Cardiac fibroblast (primary cell): ENCODE measurements at places on chromosomes 2 and 18.
A peak's percentile ranks its signal among the peaks of the same experiment; 100 is the strongest.

DNA sequence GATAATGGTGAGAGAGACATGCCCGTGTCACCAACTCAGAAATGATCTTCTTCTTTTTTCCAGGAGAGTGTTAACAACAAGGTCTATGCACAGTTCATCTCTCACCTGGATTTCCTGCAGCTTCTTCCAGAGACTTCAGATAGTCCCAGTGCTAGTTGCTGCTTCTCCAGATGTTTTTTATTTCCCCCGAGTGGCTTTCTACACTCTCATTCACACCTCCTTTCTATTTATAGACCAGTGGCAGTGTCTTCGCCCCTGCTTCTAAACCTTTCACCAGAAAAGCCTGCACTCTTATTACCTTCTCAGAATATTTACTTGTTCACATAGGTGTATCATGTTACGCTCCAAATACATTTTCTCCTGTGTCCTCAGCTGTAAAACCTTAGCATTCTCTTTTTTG lies 558.8 kb upstream of the CHAC2 start:
- no peak for DNase-seq

DNA sequence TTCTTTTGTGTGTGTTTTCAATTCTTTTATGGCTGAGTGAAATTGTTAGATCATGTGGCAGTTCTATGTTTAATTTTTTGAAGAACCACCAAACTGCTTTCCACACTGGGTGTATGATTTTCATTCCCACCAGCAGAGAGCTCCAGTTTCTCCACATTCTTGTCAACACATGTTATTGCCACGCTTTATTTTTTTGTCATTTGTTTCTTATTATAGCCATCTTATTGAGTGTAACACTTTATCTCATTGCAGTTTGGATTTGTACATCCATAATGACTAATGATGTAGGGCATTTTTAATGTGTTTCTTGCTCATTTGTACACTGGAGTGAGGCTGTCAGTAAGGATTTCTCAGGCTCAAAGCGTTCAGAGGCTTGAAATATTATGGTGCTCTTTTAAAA lies 184.2 kb downstream of the PIEZO2 start:
- DNase-seq = peak; percentile 58

- DNase-seq = no peak
Measured at GRCh38 chr2:232543928-232544631, 4.6 kb downstream of the CHRNG start.

DNA sequence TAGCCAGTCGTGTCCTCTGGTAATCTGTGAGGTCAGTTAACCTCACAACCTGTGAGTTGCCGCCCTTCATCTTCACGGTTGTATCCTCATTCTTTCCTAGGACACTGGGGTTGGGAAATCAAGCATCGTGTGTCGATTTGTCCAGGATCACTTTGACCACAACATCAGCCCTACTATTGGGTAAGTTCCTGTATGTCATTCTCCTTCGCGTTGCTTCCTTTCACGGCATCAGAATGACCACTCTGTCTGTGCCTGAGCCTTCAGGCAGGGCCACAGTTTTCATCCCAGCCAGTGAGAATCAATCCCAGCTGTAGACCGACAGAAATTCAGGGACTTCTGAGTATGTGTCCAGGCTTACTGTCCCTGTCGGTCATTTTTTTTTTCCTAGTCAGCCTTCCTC lies 67.1 kb downstream of the RAB31 start:
- no peak for DNase-seq

DNA sequence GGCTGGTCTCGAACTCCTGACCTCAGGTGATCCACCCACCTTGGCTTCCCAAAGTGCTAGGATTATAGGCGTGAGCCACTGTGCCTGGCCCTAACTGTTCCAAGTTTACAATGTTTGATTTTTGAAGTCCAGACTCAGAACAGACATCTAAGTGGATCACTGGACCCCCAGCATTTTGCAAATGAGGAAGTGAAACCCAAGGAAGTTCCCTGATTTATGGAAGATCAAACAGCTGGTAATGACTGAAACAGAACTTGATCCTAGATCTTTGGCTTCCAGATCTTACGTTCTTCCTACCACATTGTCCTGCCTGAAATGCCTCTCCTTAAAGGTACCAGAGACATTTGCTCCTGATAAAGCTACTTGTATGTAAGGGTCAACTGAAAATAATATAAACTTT lies 58.3 kb upstream of the NCOA1 start:
- no peak for DNase-seq

GRCh38 chr2:158497486-158497885 lies 40.7 kb downstream of the PKP4 start:
- no peak for DNase-seq

DNA sequence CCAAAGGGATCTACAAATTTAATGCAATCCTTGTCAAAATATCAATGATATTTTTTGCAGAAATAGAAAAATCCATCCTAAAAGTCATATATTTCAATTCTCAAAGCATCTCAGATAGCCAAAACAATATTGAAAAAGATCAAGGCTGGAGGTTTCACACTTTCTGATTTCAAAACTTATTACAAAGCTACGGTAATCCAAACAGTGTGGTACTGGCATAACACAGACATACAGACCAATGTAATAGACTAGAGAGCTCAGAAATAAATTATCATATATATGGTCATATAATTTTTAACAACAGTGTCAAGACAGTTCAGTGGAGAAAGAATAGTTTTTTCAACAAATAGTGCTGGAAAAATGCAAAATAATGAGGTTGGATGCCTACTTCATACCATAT lies 40.3 kb upstream of the PROKR1 start:
- no peak for DNase-seq

DNA sequence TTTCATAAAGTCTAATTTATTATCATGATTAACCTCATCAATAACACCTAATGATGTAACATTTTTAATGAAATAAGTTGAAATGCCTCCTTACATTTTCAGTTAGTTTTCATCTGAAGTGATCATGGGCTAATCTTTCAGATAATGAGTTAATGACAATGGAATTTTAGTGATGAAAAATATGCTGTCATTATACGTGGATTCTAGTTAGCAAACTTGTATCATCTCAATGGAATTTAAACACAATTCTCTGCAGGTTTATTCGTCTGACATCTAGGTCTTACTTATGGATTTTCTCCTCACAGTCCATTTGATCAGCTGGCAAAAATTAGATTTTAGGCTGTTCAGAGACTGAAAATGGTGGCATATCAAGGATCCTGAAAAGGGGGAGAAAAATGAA lies 885.0 kb downstream of the SLC4A3 start:
- DNase-seq = peak; percentile 39

DNA sequence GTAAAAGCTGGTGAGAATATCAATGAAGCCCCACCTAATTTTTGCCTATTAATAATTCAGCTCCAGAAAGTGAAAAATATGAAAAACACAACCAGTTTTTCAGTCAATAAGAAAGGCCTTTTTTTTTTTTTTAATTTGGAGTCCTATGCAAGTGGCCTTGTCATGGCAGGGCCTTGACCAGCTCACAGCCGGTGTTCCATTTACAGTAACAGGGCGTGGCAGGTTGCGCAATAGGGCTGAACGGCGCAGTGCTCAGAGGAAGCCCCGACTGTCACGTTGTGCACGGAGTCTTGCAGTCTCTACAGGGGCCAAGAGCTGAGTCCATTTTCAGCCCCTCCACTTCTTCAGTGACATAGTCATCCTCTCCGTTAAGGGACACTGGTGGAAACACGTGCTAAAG lies 184.1 kb upstream of the FN1 start:
- no peak for DNase-seq

DNA sequence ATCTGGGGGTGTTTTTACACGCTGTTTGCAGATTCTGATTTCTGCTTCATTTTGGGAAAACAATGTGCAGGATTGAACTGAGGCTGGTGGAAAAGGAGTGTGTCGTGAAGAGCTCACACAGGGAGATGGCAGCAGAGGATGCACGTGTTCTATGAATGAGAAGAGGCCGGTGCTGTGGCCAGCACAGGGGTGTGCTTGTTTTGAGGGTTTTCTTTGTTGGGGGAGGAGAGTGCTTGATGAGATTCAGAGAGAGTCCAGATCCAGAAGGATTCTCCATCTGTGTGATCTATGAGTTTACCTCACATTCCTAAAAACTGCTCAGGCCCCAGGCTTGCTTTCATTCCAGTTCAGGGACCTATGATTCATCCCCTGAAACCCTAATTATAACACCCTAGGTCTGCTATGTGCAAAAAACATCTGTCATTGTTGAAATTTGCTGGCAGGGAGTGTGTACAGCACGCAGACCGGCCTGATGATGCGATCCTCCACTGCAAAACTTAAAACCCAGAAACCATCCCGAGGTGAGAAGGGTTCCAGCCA lies 12.1 kb downstream of the TGFA start:
- DNase-seq = no peak

DNA sequence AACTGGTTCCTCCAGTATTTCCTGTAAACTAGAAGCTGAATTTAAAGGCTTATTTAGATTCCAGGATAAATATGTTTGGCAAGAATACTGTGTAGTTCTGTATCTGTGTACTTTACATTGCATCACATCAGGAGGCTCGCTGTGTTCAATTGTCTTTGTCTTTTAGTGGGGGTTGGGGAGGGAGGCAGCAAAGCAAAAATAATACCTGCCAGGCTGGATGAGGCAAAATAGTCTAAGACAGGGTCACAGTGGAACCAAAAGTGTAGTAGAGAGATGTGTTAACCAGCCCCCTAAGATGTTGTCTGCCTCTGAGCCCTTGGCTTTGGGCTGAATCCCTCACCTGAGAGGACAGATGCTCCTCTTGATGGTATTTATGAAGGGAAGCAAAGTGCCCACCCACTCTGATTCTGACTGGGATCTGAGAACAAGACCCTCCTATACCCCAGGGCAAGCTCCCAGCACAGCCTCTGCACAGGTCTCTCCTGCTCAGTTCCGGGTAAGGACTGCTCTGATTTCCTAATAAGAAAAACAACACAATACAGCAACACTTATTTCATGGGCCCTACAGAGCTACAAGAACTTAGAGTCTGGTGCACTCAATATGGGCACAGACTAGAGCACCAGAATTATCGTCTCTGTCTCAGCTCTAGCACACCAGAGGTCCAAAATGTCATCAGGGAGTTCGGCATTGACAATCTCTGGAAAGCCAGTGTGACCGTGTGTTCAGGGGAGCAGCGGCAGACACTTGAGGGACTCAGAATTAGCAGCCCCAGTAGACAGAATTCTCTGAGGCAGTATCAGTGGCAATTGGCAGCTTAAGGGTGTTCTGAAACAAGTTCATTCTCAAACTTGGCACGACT lies 7.2 kb upstream of the AFTPH start:
- no peak for DNase-seq

- no peak for DNase-seq
Measured at GRCh38 chr18:22335731-22336198, 82.0 kb downstream of the CTAGE1 start.

GRCh38 chr18:60162388-60162787 lies 210.2 kb downstream of the MC4R start:
- DNase-seq = no peak

GRCh38 chr2:74374509-74375205 lies 5.5 kb downstream of the DCTN1 start:
- DNase-seq = peak; percentile 84

DNA sequence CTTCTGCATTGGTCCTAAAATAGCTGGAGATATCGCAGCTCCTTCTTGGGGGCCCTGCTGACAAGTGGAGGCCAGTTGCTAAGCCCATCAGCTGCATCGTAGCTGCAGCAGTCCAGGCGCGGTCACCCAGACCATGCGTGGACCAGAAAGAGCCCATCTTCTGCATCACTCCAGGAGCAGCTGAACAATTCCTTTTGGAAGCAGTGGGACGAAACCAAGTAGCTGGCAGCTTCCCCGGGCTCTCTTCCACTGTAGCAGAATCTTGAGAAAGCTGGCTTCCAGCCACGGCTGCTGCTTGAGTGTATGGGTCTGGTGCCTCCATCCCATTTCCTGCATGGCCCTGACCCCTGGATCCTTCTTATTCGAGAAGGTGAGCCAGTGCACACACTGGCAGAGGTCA lies 22.2 kb upstream of the CAB39 start:
- DNase-seq = no peak

- no peak for DNase-seq
Measured at GRCh38 chr2:226971084-226971483, 135.2 kb downstream of the RHBDD1 start.

GRCh38 chr2:18332477-18332876 lies 228.0 kb downstream of the RDH14 start:
- DNase-seq = no peak

- DNase-seq = peak; percentile 43
Measured at GRCh38 chr2:151771599-151772358, 37.5 kb upstream of the NEB start.

- DNase-seq = no peak
Measured at GRCh38 chr2:61318553-61318952, 152.3 kb downstream of the USP34 start.
